ENCODE measurements at places on chromosomes 2 and 18. TPM values are rescaled to one million over a fixed set of nuclear protein-coding genes. Genes with fewer than 3 reads are reported as not detected.

- H3K27ac ChIP-seq = no peak overlapping the region
- no peak for DNase-seq
- no peaks in the 10 kb centered on the region for H3K4me1 ChIP-seq
Observed at GRCh38 chr2:1837458-1837857, 93.1 kb upstream of the PXDN start.

DNA sequence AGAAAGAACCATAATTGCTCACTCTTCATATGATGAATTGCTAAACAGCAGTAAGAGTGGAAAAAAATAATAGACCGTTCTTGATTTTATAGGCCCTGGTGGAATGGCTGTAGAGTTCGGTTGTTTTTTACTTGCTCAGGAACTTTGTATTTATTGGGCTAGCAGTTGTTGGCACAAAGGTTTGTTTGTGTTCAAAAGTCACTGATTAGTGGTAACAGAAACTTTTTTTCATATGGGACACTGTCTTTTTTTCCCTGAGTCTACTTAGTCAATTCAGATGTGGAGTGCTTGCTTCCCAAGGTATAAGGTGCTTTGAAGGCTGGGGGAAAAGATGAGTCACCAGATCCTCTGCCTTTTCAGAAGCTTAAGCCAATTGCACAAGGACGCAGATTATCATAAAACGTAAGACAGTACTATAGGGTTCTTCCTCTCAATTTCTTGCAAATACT is 25.8 kb downstream of the PHLPP1 start:
- H3K4me3 ChIP-seq = no peak overlapping the region
- H3K4me1 ChIP-seq = peaks cover 18% of the 10 kb centered on the region
- H3K27ac ChIP-seq = no peak overlapping the region
- DNase-seq = no peak

- no peak for DNase-seq
- no peaks in the 10 kb centered on the region for H3K27me3 ChIP-seq
- H3K36me3 ChIP-seq = no peaks in the 10 kb centered on the region
Observed at GRCh38 chr2:1499033-1499795, 86.0 kb downstream of the TPO start.

DNA sequence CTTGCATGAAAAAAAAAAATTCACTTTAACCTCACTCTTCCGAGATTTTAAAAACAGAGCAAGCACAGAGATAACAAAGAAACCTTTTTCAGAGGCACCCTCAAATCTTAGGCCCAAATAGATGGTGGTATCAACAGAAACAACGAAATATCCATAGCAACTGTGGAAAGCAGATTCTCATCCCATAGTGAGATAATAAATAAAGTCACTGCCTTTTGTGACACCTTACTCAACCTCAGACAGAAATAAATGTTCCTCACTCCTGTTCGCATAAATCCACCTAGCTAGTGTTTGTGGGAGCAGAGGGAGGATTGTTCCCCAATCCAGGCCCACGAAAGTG is 60.9 kb upstream of the RTN4 start:
- no peaks in the 10 kb centered on the region for H3K27me3 ChIP-seq
- no peak overlapping the region for H3K27ac ChIP-seq
- H3K4me3 ChIP-seq = no peak overlapping the region

- peaks cover 13% of the 10 kb centered on the region for H3K36me3 ChIP-seq
- no peak overlapping the region for H3K27ac ChIP-seq
- no peak for DNase-seq
Observed at GRCh38 chr18:54192900-54193299, 31.6 kb downstream of the MBD2 start.

DNA sequence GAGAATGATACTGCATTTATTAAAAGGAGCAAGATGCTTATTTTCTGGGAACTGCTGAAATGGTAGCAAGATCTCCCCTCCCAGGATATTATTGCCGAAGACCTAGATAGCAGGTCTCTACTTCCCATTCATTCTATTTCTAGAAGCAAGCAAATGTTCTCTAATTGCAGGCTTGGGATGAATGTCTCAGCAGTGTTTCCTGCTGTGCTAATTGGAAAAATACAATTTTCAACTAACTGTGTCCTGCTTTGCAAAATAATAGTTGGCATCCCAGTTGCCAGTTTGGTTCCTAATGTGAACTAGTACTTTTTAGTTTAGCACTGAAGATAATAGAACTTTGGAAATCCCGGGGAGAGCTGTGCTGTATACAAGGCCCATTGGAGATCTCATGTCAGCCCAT is 26.1 kb downstream of the SLC20A1 start:
- H3K4me1 ChIP-seq = peaks cover 9% of the 10 kb centered on the region
- no peak for DNase-seq

- DNase-seq = no peak
- H3K4me3 ChIP-seq = no peak overlapping the region
Observed at GRCh38 chr2:73225513-73226360, 7.3 kb downstream of the PRADC1 start.

DNA sequence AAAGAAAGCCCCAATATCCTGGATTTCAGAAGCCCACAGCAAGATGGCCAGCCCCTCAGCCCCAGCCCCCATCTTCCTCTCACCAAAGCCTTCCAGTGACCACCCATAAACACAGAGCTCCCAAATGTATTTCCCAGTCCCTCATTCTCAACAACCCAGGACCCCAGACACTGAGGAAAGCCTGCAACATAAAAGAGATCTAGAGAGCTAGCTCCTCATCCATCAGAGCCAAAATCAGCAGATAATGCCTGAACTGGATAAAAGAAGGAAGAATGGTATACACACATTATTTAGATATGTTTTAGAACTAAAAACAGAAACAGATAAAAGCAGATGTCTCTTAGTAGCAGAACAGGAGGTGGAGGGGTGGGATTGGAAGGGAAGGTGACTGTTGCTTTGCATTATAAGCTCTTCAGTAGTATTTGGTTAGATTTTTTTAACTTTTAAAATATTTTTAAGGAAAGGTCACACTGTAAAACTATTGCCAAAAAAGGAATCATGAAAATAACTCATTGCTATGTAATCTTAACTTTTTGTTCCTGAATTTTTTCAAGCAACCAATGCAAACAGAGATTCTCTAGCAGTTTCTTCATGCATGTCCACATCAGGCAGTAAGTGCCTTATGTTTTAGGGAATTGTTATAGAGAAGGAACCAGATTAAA is 144.2 kb upstream of the PKDCC start:
- peaks cover 12% of the 10 kb centered on the region for H3K27me3 ChIP-seq
- H3K4me1 ChIP-seq = no peaks in the 10 kb centered on the region
- DNase-seq = no peak
- H3K36me3 ChIP-seq = no peaks in the 10 kb centered on the region
- H3K4me3 ChIP-seq = no peak overlapping the region

GRCh38 chr2:6780765-6781274 is 84.9 kb downstream of the CMPK2 start:
- H3K27ac ChIP-seq = no peak overlapping the region
- H3K27me3 ChIP-seq = no peaks in the 10 kb centered on the region
- H3K4me3 ChIP-seq = peak overlapping the region; percentile 20
- DNase-seq = peak; percentile 52

Gene IWS1
- polyA plus RNA-seq = 29.3 TPM

Gene TMEM169
- polyA plus RNA-seq = 0.75 TPM

Gene ALK
- polyA plus RNA-seq = not detected

Gene PCARE
- polyA plus RNA-seq = not detected

Gene DSG3
- polyA plus RNA-seq = not detected

Gene FAM237A
- not detected for polyA plus RNA-seq

Gene TLX2
- not detected for polyA plus RNA-seq

Gene PIEZO2
- polyA plus RNA-seq = not detected

Data from B cell (primary cell).